ENCODE measurements at places on chromosomes 7 and 10.

DNA sequence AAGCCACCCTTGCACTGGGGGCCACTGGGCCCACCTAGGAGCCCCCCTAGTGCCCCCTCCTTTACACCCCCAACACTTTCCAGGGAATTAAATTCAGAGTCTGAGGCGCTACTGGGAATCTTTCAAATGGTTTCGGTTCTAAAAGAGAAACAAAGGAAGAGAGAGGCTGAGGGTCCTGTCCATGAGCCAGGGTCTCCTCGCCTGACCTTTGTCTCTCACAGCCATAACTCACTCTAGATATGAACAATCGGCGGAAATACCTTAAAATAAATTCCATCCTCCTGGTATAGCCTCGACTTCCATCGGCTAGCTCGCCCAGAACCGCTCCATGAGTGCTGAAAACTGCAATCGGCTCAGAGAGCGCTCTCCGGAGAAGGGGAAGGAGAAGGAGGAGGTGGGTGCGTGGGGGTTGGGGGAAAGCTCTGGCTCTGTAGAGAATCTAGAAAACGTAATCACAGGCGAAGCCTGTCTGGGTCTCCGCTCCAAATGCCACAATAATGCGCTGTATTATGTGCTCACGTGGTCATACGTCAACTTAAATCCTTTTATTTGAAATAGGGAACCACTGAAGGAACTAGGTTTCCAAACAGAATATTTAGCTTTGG, 12.6 kb downstream of the HOXA4 start:
- no peak for DNase-seq

DNA sequence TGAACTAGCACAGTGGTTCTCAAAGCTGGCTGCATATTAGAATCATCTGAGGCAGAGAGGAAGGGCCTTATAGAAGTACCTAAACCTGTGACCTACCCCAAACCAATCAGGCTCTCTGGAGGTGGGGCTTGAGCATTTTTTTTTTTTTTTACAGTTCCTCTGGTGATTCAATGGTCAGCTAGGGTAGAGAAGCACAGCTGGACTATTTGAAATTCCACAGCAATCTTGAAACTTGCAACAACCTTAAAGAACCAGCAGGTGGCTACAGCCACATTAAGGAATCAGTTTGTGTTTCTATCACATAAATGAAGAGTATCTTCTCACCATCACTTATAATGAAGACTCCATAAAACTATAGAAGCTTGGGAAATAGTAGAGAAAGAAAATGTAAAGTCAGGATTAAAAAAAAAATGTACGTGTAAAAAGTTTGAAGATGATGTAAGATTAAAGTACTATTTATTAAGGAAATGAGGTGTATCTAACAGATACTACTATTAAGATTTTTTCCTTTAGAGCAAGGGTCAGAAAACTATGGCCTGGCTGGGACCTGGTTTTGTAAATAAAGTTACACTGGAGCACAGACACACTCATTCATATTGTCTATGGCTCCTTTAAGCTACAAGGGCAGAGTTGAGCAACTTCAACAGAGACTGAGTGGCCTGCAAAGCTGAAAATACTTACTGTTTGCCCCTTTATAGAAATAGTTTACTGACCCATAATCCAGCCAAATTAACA, 3.8 kb downstream of the RTKN2 start:
- no peak for DNase-seq

DNA sequence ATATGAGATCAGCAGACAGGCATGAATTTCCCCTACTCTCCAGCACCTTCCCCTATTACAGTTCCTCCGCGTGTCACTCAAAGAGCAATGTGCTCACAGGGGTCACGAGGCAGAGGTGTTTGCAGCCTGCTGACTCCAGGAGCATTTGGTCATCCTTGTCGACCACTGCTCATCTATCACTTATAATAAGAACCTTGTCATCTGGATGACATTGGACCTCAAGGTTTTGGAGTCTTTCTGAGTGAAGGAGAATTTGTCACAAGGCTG, 32.9 kb upstream of the PLPP4 start:
- DNase-seq = no peak

- DNase-seq = no peak
Observed at GRCh38 chr7:73824986-73825385, 5.8 kb upstream of the CLDN4 start.

GRCh38 chr7:92778972-92779371, 57.4 kb downstream of the CDK6 start:
- DNase-seq = no peak

GRCh38 chr7:102270178-102270887, 16.3 kb upstream of the SH2B2 start:
- no peak for DNase-seq

DNA sequence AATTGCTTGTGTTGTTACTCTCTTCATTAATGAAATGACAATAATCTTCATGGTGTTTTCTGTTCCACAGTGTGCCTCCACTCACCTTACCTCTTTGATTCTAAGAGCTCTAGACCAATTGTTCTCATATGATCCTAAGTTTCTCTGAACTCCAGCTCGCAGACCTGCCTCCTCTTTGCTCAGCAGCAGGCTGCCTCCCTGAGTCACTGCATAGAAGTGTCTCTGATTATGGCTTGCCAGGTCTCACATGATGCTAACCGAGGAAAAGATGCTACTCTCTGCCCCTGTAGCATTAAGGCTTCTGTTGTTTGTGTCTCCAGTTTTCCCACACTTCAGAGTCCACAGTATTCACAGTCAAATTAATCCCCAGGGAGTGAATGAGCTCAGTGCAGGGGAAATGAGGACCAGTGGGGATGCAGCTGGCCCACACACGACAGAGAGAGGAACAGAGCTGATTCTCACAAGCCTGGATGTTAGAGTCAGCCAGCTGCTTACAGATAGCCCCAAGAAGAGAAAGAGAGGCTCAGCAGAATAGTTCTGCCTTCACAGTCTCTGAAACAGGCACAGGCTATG, 145.9 kb upstream of the EGR2 start:
- DNase-seq = no peak

GRCh38 chr7:112638675-112639400, 151.4 kb downstream of the TMEM168 start:
- no peak for DNase-seq

DNA sequence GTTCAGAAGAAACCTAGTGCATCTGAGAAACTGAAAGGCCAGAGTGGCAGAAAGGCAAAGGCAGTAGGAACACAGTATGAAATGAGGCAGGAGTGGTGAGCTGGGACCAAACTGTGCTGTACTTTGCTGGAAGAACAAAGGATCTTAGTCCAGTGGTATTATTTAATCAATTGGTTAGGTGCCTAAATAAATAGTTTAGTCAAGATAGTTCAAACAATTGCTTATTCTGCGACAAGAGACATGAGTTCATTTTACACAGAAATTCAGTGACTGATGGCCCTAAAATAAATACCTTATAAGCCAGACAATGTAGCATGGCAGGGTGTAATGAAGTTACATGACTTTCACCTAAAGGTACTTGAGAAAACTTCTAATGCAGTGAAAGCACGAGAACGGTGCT, 181.8 kb upstream of the LRRN3 start:
- no peak for DNase-seq

DNA sequence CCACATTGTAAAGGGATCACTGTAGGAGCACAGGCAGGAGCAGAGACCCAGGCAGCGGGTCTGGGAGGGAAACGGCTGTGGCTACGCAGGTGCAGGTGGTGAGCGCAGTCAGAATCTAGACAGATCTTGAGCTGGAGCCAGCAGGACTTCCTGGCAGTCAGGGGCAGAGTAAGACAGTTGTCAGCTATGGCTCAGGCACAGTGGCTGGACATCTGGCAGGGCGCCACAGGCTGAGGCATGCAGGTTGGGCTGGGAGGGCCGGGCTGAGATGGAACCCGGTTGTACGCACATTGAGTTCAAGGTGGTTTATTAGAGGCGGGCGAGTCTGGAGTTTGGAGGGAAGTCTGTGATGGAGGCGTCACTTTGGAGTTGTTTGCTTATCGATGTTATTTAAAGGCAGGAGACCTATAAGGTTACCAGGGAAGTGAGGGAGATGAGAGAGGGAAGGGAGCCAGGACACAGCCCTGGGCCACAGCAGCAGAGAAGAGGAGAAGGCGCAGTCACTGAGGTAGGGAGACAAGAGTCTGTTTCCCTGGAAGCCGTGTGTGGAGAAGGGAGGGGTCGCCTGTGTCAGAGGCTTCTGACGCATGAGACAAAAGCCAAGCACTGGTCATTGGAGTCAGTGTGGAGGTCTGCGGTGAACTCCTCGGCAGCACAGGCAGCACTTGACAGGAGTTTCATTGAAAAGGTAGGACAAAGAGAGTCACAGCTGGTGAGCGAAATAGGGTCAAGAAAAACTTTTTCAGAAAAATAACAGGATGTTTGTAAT, 73.8 kb downstream of the LANCL2 start:
- no peak for DNase-seq
